NCI-H2081 (cell line): ENCODE measurements at places on chromosomes 16 and 17.

GRCh38 chr17:13323990-13324389 lies 277.7 kb downstream of the HS3ST3A1 start:
- DNase-seq: no peak

DNA sequence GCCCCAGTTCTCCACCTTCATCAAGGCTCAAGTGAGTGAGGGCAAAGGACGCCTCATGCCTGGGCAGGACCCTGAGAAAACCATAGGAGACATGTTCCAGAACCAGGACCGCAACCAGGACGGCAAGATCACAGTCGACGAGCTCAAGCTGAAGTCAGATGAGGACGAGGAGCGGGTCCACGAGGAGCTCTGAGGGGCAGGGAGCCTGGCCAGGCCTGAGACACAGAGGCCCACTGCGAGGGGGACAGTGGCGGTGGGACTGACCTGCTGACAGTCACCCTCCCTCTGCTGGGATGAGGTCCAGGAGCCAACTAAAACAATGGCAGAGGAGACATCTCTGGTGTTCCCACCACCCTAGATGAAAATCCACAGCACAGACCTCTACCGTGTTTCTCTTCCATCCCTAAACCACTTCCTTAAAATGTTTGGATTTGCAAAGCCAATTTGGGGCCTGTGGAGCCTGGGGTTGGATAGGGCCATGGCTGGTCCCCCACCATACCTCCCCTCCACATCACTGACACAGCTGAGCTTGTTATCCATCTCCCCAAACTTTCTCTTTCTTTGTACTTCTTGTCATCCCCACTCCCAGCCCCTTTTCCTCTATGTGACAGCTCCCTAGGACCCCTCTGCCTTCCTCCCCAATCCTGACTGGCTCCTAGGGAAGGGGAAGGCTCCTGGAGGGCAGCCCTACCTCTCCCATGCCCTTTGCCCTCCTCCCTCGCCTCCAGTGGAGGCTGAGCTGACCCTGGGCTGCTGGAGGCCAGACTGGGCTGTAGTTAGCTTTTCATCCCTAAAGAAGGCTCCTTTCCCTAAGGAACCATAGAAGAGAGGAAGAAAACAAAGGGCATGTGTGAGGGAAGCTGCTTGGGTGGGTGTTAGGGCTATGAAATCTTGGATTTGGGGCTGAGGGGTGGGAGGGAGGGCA lies 9.7 kb downstream of the FKBP10 start:
- no peak for DNase-seq

DNA sequence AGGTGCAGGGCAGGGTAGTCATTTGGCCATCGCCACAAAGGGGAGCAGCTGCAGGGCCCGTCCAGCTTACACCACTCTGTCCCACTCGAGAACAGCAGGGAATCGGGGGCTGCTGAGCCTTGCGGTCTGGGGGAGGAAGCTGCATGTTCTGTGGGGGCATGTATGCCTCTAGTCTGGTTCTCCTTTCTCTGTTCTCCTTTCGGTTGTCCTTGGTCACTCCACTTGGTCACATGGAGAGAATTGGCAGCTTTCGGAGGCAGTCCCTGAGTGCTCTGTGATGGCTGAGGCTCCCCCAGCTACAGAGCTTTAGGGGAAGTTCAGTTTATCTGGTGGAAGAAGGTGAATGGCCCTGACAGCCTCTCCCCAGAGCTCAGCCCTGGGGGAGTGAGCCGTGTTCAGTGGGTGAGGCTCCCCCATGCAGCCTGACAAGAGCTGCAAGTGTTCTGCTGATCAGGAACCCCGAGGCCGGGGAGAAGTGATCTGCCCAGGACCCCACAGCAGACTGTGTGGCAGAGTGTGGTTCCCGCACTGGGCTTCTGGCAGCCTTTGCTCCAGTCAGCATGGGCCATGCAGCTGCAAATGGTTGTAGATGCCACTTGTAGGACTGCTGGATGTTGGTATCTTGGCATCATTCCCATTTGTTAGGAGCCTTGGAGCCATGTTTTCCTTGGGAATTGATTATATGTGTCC lies 22.3 kb upstream of the SMPD3 start:
- no peak for DNase-seq

DNA sequence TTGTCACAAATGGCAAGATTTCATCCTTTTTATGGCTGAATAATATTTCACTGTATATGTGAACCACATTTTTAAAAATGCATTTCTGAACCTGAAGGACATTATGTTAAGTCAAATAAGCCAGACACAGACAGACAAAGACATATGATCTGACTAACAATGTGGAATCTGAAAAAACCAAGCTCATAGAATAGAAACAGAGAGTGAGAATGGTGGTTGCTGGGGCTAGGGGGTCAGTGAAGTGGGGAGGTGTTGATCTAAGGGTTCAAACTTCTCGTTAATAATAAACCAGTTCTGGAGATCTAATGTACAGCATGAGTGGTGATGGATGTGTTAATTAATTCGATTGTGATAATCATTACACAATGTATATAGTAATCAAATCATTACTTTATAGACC lies 475.1 kb downstream of the WWOX start:
- no peak for DNase-seq

GRCh38 chr16:20747030-20747816 lies 5.6 kb upstream of the THUMPD1 start:
- DNase-seq: no peak

DNA sequence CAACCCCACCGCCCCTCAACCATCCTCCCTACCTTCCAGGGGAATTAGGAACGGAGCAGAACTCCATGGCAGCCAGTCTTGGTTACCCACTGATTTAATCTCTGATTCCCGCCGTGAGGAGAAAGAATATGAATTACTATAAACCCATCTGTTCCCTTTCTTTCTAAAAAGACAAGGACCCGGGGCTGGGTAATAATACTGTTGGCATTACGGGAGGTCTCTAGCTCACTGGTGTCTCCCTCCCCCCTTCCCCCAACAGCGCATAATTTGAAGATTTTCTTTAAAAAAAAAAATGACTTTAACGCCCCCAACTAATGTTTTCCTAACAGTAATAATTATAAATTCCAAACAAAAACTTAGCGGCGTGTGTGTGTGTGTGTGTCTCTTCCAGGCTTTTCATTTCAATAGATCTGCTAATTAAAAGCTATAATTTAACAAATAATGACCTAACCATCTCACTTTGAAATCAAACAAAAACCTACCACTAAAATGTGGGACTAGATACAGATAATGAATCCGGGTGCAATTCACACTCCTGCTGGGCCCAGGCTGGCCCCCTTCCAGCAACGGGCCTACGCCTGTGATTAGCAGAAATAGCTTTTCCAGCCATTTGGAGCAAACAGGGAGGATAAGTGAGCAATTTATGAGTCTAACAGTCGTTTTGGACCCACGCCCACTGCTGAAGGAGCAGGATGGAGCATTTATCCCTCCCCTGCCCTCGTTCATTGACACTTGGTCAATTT lies 18.2 kb upstream of the BHLHA9 start:
- peak; percentile 84 for DNase-seq

DNA sequence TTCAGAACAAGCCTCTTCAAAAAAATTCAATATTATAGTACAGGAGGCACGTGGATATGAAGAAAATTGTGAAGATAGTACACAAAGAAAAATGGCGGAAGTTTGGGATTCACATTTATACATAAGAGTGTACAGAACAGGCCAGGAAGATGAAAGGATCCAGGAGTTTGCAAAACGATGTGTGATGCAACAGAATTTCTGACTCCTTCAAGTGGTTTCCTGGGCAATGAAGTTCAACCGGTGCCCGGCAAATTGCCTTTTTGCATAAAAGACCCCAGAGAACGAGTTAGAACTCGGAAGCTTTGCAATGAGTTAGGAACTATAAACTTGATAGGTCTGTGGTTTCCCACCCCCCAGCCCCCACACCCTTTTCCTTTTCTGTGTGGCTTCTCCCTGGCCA lies 189.1 kb downstream of the SALL1 start:
- DNase-seq: no peak

DNA sequence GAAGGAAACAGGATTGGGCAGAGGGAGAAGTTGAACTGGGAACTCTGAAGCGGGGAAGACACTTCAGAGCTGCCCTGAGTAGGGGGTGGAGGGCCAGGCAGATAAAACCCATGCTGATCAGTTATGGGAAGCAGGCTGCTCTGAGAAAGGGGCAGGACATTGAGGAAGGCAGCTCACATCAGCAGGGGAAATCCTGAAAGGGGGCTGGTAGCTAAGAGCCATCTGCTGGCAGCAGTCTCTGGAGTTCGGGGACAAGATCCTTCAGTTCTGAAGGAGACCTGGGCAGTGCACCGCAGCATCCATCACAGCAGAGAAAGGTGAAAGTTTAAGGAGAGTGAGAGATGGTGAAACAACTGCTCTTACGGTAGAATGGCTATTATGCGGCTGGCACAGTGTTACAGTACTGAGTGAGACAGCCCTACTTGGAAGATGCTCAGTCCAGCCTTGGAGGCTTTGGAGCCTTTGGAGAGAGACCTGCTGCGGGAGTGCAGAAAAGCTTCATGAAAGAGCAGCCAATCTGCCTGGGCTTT lies 5.4 kb upstream of the KIF18B start:
- no peak for DNase-seq

- DNase-seq: no peak
Measured at GRCh38 chr17:55430541-55431288, 9.1 kb upstream of the MMD start.

DNA sequence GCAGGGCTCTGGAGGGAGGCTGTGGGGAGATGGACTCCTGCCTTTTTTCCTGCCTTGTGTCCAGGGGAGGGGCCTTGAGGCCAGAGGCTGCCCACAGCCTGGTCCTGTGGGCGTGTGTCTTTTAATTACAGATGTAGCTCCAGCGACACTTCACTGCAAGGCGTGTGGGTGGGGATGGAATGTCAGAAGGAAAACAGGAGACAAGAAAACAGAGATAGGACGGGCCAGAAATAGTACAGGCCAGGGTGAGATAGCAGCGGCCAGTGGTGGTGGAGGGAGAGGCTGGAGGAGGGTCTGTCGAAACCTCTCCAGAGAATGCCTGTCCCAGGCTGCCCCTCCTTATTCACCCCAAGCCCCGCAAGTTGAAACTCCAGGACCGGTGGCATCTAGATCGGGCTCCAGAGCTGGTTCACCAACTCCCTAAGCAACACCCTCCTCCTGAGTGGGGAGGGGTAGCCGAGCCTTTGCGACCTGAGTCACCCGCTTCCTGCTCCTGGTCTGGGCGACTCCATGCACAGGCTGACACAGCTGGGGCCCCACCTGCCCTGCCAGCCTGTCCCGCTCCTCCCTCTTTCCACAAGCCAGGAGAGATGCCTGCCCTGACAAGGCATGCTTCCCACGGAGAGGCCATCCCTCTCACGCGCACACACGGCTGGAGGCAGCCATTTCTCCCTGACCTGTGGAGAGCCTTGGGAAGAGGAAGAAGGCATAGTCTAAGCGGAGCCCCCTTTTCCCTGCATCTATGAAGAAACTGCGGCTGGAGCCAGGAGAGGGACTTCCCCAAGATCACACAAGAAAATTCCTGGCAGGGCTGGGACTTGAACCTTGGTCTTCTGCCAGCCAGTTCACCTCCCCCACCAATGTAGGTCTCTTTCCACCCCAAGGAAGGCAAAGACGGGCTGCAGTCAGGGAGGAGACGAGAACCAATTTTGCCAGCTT lies 6.6 kb upstream of the JUP start:
- no peak for DNase-seq

- no peak for DNase-seq
Measured at GRCh38 chr16:576823-577201, 7.0 kb downstream of the PIGQ start.

DNA sequence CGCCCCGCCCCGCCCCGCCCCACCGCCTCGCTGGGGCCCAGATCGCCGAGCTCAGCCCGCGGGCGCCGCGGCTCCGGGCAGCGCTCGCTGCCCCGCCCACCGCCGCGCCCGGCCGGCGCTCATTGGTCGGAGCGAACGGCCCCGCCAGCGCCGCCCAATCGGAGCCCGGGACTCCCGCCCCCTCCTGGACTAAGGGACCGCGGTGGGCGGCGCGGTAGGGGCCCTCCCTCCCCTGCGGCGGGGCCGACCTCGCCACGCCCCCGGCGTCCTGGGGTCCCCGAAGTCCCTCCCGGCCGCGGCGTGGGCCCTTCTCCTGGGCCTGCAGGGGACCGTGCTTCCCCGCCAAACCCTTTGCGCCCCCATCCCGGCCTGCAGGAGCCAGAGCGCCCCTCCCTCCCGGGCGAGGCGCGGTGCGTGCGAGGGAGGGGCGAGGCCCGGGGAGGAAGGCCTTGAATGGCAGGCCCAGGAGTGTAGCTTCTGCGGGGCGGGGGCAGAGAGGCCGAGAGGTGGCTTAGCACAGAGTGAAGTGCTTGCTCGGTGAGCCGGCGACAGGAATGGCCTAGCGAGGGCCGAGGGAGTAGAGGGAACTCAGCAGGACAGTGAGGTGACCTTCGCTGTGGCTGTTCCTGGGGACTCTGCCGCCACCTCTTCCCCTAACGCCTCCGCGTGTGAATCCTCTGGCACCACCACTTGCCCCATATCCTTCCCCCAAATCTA lies at the start of gene CAMKK1:
TSS of gene CAMKK1 (minus strand) at position 51 of the 717 bp plus-strand sequence. CDS start 7,366 bp downstream, outside the sequence.
- peak; percentile 75 for DNase-seq

DNA sequence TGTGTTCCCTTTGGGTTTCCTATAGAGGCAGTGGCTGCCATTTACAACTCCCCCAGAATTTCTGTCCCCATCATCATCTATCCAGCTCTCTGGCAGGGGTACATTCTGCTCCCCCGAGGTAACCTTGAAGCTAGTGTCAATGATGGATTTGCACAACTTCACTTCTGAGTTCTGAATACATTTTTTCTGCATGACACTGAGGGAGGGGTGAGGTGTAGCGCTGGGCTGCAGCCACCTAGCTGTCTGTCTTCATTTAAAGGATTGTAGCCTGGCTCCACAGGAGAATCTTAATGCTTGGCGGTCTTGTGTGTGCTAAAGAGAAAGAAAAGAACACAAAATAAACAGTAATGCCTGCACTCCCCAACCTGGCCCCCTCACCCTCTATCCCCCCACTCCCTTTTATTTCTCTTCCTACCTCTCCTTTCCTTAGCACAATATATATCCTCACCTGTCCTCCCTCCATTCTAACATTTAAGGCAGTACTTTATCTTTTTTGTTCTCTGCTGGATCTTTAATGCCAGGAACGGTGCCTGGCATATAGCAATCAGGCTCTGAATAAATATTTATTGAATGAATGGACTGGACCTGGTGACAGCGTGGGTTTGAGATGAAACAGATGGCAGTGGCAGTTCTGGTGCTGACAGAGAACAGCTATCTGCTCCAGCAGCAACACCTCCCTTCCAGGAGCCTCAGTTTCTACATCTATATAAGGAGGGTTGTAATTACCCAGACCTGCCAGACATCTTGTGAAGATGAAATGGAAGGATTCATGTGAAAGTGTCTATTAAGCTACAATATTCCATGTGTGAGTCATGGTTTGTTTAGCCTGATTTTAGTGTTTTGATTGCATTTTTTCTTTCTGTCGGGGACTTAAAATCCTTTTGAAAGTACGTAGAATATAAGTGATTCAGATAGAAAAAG lies 163.5 kb upstream of the CDH11 start:
- DNase-seq: no peak

- DNase-seq: no peak
Measured at GRCh38 chr17:15513058-15513791, 45.8 kb upstream of the CDRT4 start.

- DNase-seq: peak; percentile 88
Measured at GRCh38 chr17:43760254-43760852, 1.8 kb upstream of the SOST start.

- DNase-seq: peak; percentile 26
Measured at GRCh38 chr17:75365009-75365930, 40.2 kb downstream of the GRB2 start.

- DNase-seq: no peak
Measured at GRCh38 chr17:67466251-67466796, 89.2 kb downstream of the PITPNC1 start.

- DNase-seq: no peak
Measured at GRCh38 chr16:787978-788398, at the start of gene RPUSD1. RPUSD1 (minus strand) TSS chr16:788381; CDS start chr16:787737, 644 bp downstream.

GRCh38 chr17:64531955-64532371 lies 25.2 kb downstream of the CEP95 start:
- DNase-seq: no peak

GRCh38 chr17:2940352-2940751 lies 123.1 kb downstream of the OR1D5 start:
- DNase-seq: no peak
